ENCODE measurements at places on chromosomes 6 and 20.

GRCh38 chr6:136144251-136145023, 105.7 kb downstream of the MTFR2 start:
- DNase-seq = no peak

- no peak for DNase-seq
Observed at GRCh38 chr6:13406781-13407180, 78.4 kb upstream of the TBC1D7 start.

DNA sequence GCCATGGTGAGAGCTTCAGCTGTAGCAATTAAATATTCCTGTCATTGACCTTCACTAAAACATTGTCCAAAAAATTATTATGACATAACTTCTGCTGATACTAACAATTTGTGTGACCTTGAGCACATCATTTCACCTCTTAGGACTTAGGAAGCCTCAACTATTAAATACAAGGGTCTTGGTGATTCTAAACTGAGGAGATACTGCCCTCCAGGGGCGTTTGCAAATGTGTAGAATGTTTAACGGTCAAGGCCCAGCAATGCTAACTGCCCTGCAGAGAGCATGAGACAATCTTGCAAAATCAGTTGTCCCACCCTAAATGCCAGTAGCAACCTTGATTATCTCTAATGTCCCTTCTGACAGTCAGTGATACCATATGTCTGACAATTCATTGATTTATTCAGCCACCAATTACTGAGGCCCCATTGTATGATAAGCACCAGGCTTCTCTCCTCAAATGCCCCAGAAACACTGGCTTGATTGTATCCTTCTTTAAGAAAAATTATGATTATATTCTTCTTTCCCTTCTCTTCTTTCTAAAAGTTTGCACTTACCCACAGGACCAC, 284.1 kb upstream of the PLN start:
- DNase-seq = no peak

DNA sequence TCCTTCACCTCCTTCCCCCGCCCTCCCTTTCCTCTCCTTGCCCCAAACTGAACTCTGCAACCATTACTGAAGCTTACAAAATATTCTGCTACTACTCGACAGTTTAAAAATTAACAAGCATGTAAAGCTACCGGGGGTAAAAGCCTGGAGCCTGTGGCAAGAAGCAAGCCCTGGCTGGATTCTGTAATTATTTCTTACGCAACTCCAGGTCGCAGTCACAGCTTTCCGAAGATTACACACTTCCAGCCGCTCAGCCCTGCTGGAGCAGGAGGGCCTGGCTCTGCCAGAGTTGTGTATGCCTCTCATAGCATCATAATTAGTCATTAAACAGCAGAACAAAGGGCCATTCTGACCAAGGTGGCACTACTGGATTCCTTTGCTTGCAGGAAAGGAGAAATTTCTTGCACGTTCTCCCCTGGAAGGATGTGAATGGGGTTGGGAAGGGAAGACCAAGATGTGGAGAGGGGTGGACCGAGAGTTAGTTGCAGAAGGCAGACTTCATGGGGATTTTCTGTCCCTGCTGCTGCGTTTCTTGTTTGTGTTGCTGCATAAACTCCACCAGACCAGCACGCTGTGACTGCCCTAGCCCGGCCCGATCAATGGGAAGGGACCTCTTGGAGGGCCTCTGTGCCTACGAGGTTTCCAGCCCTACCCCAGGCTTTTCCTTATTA, 23.6 kb downstream of the FOXQ1 start:
- DNase-seq = no peak

GRCh38 chr20:2871111-2871465, 2.2 kb upstream of the PTPRA start:
- no peak for DNase-seq

DNA sequence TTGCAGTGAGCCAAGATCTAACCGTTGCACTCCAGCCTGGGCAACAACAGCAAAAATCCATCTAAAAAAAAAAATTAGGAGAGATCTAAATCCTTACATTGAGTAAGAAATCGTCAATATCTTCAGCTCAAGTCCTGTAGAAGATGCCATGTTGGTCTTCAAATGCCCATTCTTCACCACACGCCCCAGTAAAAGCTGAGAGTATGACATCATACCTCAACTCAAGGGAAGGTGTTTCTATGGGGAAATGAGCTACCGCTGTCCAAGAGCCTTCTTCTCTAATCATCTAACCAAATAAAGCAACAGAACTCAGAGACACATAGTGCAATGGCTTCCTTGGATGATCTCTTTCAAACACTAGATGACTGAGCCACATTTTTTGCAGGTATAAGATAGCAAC, 2.5 kb upstream of the ZC3H12D start:
- DNase-seq = no peak

DNA sequence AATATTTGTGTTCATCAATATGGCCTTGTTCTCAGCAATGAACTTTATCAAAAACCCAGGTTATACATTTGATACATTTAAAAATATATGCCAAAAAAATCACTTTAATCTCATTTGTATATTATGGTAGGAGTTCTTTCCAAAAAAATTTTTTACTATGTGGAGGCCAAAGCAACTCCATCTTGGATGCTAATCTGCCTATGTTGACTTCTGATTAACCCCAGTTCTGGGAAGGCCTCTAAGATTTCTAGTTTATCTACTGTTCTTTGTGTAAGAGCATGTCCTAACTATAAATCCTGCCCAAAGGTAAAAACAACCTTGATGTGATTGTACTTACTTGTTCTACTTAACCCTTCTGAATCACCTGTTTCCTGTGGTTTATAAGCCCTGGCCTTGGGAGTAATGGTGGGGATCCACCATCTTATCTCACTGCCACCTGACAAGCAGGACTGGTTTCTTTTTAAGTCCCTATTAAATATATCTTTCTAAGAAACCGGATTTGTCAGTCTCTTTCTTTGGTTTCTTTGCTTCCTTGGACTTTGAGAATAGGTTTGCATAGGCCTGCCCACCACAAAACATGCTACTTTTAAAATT, 46.7 kb downstream of the RNGTT start:
- no peak for DNase-seq

- DNase-seq = no peak
Observed at GRCh38 chr6:105793130-105793529, 293.0 kb upstream of the PRDM1 start.

- no peak for DNase-seq
Observed at GRCh38 chr20:56483970-56484369, 15.5 kb downstream of the RTF2 start.

DNA sequence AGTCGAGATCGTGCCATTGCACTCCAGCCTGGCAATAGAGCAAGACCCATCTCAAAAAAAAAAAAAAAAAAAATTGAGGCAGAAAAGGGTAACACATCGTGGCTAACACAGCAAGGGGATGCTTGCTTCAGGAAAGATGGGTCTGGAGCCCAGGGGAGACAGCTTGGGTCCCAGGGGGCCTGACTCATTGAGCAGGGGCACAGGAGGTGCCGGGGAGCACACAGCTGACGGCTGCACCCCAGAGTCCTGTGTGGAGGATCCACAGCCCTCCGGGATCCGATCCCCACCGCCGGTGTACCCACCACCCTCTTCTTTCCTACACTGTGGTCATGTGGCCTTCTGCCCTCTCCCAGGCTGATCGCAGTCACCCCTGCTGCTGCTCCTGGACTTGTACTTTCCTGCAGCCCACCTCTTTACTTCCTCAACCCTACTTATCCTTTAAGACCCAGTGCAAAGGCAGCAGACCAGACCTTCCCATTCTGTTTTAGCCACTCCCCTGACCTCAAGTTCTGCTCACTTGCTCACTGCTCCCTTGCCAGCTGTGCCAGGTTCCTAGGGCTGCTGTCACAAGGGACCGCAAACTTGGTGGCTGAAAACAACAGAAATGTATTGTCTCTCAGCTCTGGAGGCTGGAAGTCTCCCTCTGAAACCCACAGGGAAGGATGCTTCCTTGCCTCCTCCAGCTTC, 17.6 kb upstream of the EZR start:
- DNase-seq = no peak

DNA sequence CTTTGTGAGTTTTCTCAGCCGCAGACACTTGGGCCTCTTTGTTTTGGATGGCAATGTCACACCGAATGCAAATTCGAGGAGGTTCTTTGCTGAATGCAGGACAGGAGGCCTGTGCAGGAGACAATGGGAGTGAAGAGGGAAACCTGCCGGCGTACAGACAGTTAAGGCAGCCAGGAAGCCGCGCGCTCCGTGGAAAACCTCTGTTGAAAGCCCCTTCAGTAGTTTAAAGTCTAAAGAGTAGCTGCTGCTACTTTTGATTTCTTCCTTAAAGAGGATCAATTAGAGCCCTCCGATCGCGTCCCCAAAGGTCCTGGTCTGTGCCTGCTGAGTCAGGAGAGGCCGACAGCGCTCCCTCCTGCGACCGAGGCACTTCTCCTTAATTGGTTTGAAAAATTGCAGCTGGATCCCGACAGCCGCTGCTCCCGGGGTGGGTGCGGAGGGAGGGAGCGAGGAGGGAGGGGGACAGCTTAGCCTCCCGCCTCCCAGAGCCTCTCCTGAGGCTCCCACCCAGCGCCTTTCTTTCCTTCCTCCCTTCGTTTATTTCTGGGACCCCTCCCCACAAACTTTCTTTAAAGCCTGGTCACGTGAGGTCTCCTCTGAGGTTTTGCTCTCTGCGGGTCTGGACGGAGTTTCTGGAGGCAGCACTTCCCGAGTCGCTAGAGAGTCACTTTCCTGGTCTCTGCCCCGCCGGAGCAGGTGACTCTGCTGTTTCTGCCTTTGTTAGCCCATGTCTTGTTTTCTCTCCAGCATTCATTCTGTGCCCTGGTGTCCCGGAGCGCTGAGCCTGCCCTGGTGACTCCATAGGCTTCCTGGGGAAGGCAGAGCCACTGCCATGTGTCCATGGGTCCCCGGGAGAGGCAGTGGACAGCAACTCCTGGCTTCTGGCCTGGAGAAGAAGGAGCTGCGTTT, 22.3 kb upstream of the RPP40 start:
- no peak for DNase-seq

GRCh38 chr6:168255283-168255881, 64.2 kb downstream of the DACT2 start:
- no peak for DNase-seq

DNA sequence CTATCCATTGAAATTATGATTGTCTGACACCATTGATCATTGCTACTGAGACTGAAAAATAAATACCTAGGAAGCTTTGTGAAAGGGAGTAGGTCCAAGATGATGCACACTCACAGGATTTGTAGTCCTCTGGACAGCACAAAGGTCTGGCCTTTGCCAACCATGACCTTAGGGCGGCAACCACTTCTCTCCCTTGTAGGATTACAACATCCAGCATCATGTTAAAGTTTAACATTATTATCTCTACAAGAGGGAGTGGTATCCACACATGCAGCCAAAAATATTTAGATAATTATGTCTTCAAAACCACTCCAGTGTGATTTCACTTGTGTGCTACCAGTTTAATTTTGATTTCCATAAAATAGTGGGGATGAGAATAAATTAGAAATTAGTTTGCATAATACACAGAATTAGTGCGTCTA, 51.1 kb upstream of the NHSL1 start:
- DNase-seq = no peak

- DNase-seq = no peak
Observed at GRCh38 chr6:40499215-40499614, 87.9 kb downstream of the LRFN2 start.

- DNase-seq = no peak
Observed at GRCh38 chr6:43331470-43331869, 22.8 kb upstream of the CRIP3 start.

DNA sequence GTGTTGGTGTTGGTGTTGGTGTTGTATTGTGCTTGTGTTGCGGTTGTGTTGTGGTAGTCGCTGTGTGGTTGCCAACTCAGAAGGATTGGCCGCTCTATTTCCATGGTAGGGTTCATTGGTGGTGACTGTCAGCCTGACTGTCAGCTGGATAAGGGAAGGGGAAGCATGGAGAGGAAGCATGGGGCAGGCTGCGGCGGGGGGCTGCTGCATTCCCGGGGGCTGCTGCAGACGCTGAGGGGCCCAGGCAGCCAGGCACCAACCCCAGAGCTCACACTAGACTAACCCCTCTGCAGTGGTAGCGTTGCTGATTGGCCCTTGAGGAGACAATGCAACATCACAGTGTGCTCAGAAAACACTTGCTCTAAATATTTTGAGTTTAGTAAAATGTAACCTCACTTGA, 199.2 kb downstream of the SMOC2 start:
- no peak for DNase-seq

DNA sequence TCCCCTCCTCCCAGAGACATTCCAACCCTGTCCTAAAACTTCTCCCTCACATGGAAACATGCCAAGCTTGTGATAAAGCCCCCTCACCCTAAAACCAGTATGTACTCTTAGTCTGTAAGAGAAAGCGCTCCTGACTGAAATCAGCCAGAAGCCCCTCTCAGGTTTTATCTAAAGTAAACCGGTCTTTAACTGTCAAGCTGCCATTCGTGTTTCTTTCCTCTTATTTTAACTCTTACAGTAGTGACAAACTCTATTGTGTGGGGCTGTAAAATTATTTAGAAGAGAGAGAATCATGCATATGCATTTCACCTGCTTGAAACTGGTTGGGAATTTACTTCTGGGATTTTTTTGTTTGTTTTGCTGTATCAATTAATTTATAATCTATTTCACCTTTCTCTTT, 62.7 kb downstream of the FARS2 start:
- DNase-seq = no peak

DNA sequence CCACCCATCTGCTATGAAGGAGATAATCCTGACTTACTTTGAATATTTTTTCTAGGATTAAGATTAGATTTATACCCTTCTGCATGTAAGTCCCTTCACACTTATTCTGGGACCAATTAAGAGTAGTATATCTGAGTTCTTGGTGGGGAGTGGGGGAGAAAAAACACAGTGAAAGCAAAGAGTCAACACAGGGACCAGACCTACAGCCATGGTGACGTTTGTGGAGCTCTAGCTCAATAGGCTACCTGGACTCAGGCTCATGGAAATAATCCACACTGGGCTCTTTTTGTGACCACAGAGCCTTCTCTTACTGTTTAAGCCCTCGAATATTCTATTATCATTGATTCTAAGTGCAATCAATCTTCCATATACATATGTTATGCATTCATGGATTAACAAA, 491.4 kb downstream of the LMBRD1 start:
- DNase-seq = no peak

DNA sequence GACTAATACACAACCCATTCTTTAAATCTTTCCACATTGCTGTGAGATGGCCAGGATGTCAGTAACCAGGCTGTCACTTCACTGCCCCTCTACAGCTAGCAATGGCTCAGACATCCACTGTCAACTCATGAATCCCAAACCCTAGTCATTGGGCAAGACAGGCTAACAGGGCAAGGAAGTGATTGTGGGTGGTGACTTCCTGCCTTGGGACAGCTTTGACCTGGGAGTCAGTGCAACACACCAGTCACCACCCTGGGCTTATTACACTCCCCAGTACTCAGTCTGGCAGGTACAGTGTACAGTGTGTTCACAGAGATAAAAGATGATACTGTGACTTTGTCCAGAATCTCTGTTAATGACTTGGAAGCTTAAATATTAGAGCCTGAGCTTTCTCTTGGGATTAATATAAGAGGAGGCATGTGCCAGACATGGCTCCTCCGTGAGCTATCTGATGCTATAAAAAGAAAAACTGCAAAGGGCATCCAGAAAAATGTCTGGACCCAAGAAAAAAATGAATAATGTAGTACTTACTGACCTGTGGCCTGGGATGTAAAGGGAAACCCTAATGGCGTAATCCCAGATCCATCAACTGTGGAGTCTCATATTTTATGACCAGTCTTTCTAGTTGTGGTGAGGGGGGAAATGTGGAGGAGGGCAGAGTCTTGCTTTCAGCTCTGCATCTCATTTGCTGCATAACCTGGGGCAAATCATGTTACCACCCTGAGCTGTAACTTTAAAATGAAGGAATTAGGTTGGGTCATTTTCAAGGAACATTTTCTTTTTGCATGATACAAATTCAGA, 244.4 kb downstream of the SLC24A3 start:
- DNase-seq = no peak
